ENCODE measurements at places on chromosomes 3 and 15. TPM values are rescaled to one million over a fixed set of nuclear protein-coding genes. Genes with fewer than 3 reads are reported as not detected.
A peak's percentile ranks its signal among the peaks of the same experiment; 100 is the strongest.

- peak; percentile 67 for DNase-seq
These were observed 239.0 kb downstream of the SQOR start for GRCh38 chr15:45873781-45874180.

DNA sequence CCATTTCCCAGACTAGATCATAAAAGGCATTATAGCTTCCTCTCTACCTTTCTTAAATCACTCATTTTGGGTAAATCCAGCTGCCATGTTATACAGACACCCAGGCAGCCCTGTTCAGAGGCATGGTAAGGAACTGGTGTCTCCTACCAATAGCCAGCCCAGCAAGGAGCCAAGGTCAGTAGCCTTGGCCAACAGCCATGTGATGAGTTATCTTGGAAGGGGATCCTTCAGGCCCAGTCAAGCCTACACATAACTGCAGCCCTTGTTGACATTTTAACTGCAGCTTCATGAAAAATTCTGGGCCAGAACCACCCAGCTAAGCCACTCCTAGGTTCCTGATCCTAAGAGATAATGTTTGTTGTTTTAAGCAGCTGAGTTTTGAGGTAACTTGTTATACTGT, 29.0 kb upstream of the ZMAT3 start:
- peak; percentile 31 for DNase-seq

Gene C3orf52
- 7.3 TPM for total RNA-seq

Gene TFDP2
- total RNA-seq, result 43.5 TPM

DNA sequence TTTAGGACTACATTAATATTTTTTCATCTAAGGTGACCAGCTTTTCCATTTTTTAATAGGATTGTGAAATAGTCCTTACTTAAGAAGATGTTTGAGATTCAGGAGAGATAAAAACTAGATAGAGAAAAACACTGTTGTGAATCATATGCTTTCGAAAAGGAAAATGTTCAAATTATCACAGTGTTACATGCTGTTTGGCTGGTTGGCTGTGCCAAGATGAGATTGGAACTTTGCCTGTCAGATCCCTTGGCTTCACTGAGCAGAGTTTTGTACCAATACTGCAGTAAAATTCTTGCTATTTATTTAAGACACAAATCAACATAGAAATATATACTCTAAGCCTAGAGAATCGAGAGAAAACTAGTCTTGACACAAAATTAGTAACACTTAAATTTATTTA, 117.2 kb downstream of the OXSM start:
- no peak for DNase-seq

Gene RASL12
- total RNA-seq, result under 0.01 TPM

Gene SLC2A2
- total RNA-seq, result under 0.01 TPM

DNA sequence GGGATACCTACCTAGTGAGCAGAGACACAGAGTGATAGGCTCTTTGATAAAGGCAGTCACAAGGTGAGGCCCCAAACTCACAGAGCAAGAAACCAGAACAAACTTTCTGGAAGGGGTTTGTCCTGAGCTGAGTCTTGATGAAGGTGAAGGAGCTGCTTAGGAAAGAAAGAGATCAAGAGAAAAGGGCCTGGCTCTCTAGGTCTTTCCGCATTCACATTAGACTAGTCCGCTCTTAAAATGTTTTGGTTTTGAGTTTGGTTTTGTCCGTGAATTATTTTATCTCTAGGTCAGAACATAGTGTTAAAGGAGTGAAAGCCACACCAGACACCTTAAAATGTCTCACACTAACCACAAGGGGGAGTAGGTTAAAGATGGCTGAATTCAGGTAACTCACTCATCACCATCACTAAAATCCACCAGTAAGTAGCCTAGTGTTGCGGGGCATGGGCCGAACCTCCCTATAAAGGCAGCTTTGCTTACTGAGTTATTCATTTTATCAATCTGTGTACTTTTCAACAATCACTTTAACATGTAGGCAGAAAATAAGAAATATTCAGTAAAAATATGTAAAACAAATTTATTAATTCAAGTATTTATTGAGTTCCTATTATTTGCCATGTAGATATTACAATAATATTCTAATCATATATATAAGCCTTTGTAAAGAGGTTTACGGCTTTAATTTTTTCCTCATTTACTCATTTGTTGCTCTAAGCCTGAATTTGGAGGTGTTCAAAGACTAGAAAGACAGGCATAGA, 121.5 kb upstream of the TSC22D2 start:
- DNase-seq, result peak; percentile 60

DNA sequence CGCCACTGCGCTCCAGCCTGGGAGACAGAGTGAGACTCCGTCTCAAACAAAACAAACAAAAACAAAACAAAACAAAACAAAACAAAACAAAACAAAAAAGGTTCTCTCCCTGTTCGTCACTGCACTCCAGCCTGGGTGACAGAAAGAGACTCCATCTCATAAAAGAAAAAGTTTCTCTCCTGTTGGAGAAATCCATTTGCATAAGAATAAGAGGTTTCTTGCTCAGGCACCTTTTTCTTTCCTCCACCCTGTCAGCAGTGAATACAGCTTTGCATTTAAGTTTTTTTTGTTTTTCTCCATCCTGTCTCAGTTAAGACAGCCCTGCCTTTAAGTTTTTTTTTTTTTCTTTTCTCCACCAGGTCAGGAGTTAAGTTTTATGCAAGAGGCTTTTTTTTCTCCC, 109.5 kb downstream of the DPH6 start:
- no peak for DNase-seq

DNA sequence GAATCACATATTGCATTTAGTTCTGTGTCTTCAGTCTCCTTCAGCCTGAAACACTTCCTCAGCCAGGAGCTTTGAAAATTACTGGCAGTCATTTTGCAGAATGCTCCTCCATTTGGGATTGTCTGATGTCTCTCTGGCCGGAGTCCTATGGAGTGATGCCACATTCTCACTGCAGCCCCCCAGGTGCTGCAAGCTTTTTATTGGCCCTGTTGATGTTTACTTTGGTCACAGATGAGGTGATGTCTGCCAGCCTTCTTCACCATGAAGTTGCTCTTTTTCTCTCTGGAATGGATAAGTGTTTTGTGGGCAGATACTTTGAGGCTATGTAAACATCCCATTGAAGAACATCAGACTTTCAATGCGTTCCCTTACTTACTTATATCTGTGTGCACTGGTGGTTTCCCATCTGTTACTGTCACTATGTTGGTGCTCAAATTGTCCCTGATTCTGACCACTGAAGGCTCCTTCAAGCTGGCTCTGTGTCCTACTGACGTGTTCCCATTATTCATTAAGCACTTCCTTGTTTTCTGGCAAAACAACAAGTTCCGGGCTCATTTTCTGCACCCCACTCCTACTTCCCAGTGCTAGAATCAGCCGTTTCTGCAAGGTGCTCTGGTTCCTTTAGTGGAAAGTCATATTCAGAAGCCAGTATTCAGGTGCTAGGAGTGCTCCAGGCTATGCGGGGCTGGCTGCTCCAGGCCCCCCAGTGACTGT, 1.4 kb upstream of the CLEC3B start:
- DNase-seq, result no peak

DNA sequence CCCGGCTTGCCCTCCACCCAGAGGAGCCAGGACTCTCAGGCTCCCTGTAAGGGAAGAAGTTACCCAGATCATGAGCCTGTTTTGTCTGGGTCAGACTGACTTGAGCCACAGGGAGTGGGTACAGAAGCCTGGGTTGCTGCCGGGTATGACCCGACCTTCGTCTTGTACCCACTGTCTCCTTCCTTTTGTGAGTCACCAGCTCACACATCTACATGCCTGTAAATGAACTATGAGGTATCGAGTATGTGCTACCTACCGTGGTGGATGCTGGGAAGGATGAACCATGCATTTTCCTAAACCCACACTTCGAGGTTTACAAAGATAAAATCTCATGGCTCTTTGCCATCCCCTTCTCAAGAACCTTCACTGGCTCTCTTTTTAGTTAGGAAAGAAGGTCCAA, 56.9 kb downstream of the CACNA1D start:
- no peak for DNase-seq

GRCh38 chr3:129357616-129358015, 70.8 kb downstream of the EFCAB12 start:
- DNase-seq, result no peak
